Activated naive CD4-positive, alpha-beta T cell treated with anti-CD3 and anti-CD28 coated beads for 36 hours (primary cell): ENCODE measurements at places on chromosomes 3 and 15. TPM values are rescaled to one million over a fixed set of nuclear protein-coding genes. Genes with fewer than 3 reads are reported as not detected.

The SPTBN5 gene
- total RNA-seq, result 0.32 TPM

The GABRB3 gene
- 0.19 TPM for total RNA-seq

The CHRNA7 gene
- total RNA-seq, result not detected

The RTP4 gene
- total RNA-seq, result 0.43 TPM

The LRRC2 gene
- total RNA-seq, result not detected

The C3orf52 gene
- 3.8 TPM for total RNA-seq

The ACKR4 gene
- total RNA-seq, result not detected

The SAXO2 gene
- total RNA-seq, result 0.69 TPM

The NGLY1 gene
- total RNA-seq, result 50.0 TPM

The ATP13A5 gene
- total RNA-seq, result not detected

The NMNAT3 gene
- total RNA-seq, result 7.6 TPM

The DVL3 gene
- total RNA-seq, result 19.6 TPM

The P2RY14 gene
- 0.69 TPM for total RNA-seq

The CCDC80 gene
- total RNA-seq, result not detected

The AADACL2 gene
- total RNA-seq, result not detected

The PML gene
- total RNA-seq, result 70.2 TPM

The GOLGA8M gene
- not detected for total RNA-seq
